ENCODE measurements at places on chromosomes 2 and 18. TPM values are rescaled to one million over a fixed set of nuclear protein-coding genes. Genes with fewer than 3 reads are reported as not detected.

The BOLL gene
- not detected for total RNA-seq

The LRRTM1 gene
- total RNA-seq, result 1.0 TPM

The FBXO41 gene
- total RNA-seq, result 2.1 TPM

The GKN2 gene
- total RNA-seq, result not detected

The FTCDNL1 gene
- total RNA-seq, result 2.2 TPM

The MDH1B gene
- 0.16 TPM for total RNA-seq

The AGXT gene
- total RNA-seq, result 90.8 TPM

- DNase-seq, result no peak
- H3K4me3 ChIP-seq, result no peak overlapping the region
- peaks cover 5% of the 10 kb centered on the region for H3K4me1 ChIP-seq
- H3K36me3 ChIP-seq, result no peaks in the 10 kb centered on the region
- H3K27me3 ChIP-seq, result no peaks in the 10 kb centered on the region
Observed at GRCh38 chr2:205892251-205892655, 193.7 kb downstream of the INO80D start.

GRCh38 chr18:49973592-49973991 lies 160.3 kb upstream of the ACAA2 start:
- H3K4me3 ChIP-seq, result no peak overlapping the region
- no peaks in the 10 kb centered on the region for H3K36me3 ChIP-seq
- H3K27me3 ChIP-seq, result no peaks in the 10 kb centered on the region
- H3K27ac ChIP-seq, result no peak overlapping the region

- no peaks in the 10 kb centered on the region for H3K36me3 ChIP-seq
- DNase-seq, result no peak
- H3K4me3 ChIP-seq, result no peak overlapping the region
- peaks cover 17% of the 10 kb centered on the region for H3K4me1 ChIP-seq
- H3K27ac ChIP-seq, result no peak overlapping the region
Observed at GRCh38 chr2:176173567-176174381, 14.7 kb upstream of the HOXD1 start.

- no peaks in the 10 kb centered on the region for H3K27me3 ChIP-seq
- DNase-seq, result peak; percentile 65
- no peak overlapping the region for H3K27ac ChIP-seq
- no peaks in the 10 kb centered on the region for H3K4me1 ChIP-seq
- H3K4me3 ChIP-seq, result no peak overlapping the region
- H3K36me3 ChIP-seq, result no peaks in the 10 kb centered on the region
Observed at GRCh38 chr2:216516730-216517350, 18.2 kb downstream of the RPL37A start.

DNA sequence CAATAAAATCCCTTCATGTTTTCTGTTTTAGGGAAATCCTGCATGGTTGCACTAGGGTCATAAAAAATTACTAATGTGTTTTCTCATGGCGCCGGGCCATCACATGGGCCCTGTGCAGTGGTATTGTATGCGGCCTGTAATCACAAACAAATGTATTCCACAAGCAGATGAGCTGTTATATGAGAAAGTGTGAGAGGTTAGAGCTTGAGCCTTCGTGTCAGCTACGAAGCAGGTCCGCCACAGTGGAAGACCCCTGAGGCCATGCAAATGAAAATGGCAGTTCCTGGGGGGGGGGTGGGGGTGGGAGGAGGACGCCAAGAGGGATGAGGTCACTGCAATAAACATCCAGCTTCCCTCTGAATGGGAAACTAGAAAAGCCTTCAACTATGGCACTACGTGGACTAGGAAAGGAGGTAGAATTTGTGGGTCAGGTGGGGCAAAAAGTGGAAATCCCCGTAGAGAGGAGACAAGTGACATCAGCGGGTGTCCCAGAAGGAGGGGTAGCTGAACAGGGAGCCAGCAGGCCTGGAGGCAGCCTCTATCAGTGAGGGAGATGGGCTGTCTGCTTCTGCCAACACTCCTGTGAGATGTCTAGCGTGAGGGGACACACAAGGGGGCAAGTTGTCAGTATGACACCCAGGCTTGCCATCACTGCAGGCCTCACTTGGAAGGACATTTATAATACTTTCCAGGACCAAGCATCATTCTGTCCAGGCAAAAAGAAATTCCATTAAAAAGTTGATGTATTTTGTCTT lies 130.3 kb upstream of the CTAGE1 start:
- H3K27ac ChIP-seq, result peak overlapping the region; percentile 81
- no peaks in the 10 kb centered on the region for H3K36me3 ChIP-seq
- H3K27me3 ChIP-seq, result no peaks in the 10 kb centered on the region
- no peak overlapping the region for H3K4me3 ChIP-seq
- peaks cover 19% of the 10 kb centered on the region for H3K4me1 ChIP-seq
- peak; percentile 47 for DNase-seq

GRCh38 chr18:69759046-69759445 lies 188.6 kb downstream of the CD226 start:
- H3K4me3 ChIP-seq, result no peak overlapping the region
- no peak for DNase-seq
- no peaks in the 10 kb centered on the region for H3K4me1 ChIP-seq
- H3K36me3 ChIP-seq, result no peaks in the 10 kb centered on the region

- H3K36me3 ChIP-seq, result no peaks in the 10 kb centered on the region
- peak; percentile 52 for DNase-seq
- H3K4me3 ChIP-seq, result no peak overlapping the region
- H3K27me3 ChIP-seq, result no peaks in the 10 kb centered on the region
Observed at GRCh38 chr2:145692971-145693478, 1173.1 kb upstream of the ZEB2 start.

GRCh38 chr2:152890736-152891135 lies 172.3 kb downstream of the ARL6IP6 start:
- DNase-seq, result no peak
- H3K4me1 ChIP-seq, result no peaks in the 10 kb centered on the region
- no peaks in the 10 kb centered on the region for H3K36me3 ChIP-seq
- no peak overlapping the region for H3K27ac ChIP-seq
- H3K27me3 ChIP-seq, result no peaks in the 10 kb centered on the region
- no peak overlapping the region for H3K4me3 ChIP-seq

DNA sequence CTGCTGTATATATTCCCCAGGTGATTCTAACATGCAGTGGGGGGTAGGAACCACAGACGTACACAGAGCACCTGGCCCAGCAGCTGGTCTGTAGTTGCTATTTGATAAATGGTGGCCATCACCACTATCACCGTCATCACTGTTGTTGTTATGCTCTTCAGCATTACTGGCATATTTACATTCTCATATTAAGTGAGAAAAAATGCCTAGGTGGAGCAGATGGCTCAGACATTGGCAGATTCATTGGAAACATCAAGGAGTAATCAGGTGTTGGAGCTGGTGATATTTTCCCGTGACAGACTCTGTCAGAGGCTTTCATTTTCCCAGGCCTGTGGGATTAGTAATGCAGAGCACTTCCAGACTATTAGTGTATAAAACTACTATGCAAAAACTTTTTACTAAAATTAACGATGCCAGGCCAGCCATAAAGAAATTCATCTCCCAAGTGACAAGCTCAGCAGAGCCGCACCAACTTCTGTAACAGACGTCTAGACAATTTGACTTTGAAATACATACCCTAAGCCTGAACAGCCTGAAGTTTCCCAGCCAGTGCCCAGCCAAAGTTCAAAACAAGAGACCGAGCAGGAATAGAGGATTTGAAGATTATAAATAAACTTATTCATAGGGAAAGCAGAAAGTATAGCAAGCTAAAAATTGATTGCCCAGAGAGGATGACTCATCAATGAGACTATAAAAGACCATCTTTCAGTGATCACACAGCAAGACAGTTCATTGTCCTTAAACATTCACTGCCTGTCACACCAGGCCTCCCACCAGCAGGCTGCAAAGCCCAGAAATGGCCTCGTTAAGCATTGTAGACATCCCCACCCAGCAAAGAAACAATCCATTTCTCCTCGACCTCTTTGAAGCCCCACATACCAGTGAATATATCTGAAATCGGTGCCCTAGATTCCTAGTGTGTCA lies 247.4 kb upstream of the CHAC2 start:
- no peak overlapping the region for H3K4me3 ChIP-seq
- H3K27ac ChIP-seq, result no peak overlapping the region
- H3K27me3 ChIP-seq, result no peaks in the 10 kb centered on the region

DNA sequence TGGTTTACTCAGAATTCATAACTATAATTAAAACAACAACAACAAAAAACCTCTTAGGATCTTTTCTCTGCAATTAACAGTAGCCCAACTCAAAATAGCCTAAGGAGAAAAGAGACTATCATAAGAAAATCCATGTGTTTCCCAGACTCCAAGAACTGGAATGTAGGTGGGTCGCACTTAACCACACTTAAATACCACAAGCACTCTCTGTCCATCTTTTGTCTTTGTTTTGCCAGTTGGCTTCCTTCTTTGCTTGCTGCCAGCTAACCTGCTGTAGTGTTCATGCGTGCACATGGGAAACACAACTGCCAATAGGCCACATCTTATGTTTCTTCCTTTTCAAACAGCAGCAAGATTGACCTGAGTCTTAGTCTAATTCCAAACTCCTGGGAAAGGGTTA lies 24.1 kb upstream of the ACVR1 start:
- no peak for DNase-seq
- H3K36me3 ChIP-seq, result no peaks in the 10 kb centered on the region
- no peak overlapping the region for H3K27ac ChIP-seq
- no peak overlapping the region for H3K4me3 ChIP-seq
- peaks cover 4% of the 10 kb centered on the region for H3K4me1 ChIP-seq

- no peaks in the 10 kb centered on the region for H3K4me1 ChIP-seq
- no peaks in the 10 kb centered on the region for H3K27me3 ChIP-seq
- no peak overlapping the region for H3K4me3 ChIP-seq
- H3K27ac ChIP-seq, result no peak overlapping the region
Observed at GRCh38 chr2:33605056-33605455, 6.0 kb upstream of the FAM98A start.

DNA sequence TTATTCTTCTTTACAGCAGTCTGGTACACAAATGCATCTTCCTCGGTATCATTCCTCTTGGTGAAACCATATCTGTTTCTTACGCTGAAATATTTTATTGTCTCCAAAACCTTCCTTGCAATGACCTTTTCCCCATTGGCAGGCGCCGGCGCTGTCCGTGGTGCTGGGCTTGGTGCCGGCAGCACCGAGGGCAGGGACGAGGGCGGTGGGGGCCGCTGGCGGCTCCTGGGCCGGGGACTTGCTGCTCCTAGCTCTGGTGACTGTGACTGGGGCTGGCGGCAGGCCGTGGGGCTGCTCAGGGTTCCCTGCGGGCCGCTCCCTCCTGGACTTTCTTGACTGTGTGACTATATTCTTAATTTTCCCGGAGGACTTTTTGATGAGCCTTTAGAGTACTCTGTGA lies 72.5 kb downstream of the GPR39 start:
- no peaks in the 10 kb centered on the region for H3K27me3 ChIP-seq
- no peaks in the 10 kb centered on the region for H3K36me3 ChIP-seq
- DNase-seq, result peak; percentile 63
- H3K4me1 ChIP-seq, result no peaks in the 10 kb centered on the region

- H3K4me3 ChIP-seq, result no peak overlapping the region
- H3K27ac ChIP-seq, result peak overlapping the region; percentile 26
- no peaks in the 10 kb centered on the region for H3K27me3 ChIP-seq
- peak; percentile 64 for DNase-seq
- no peaks in the 10 kb centered on the region for H3K4me1 ChIP-seq
Observed at GRCh38 chr2:12587729-12588522, 128.8 kb upstream of the TRIB2 start.

DNA sequence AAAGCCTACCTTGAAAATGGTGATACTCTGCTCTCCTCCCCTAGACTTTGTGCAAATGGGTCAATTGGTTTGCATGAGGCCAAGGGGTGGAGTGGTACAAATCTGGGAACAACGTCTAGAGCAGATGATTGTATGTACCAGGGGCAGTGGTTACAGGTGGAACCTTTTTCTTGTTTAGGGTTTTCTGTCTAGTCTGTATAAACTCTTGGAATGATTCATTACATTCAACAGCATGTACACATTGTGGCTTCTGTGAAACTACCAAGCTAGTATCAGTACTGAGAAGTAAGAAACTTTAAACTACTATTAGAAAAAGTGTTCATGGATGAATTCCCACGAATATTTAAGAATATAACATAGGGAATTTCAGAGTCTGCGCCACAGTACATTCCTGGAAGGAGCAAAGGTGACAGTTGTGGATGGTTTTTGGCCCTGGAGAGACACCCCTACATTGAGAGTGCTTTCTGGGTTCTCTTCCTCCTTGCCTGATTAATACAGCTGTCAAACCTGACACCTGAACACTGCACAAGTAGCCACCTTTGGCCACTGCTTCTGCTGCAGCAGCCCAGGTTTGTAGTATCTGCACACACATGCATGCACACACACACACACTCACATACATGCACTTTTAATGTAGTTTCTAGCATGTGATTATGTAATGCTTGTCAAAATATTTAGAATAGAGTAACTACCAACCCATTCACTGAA lies 30.0 kb downstream of the CFAP221 start:
- H3K27ac ChIP-seq, result no peak overlapping the region
- DNase-seq, result no peak
- no peaks in the 10 kb centered on the region for H3K27me3 ChIP-seq
- no peaks in the 10 kb centered on the region for H3K36me3 ChIP-seq

DNA sequence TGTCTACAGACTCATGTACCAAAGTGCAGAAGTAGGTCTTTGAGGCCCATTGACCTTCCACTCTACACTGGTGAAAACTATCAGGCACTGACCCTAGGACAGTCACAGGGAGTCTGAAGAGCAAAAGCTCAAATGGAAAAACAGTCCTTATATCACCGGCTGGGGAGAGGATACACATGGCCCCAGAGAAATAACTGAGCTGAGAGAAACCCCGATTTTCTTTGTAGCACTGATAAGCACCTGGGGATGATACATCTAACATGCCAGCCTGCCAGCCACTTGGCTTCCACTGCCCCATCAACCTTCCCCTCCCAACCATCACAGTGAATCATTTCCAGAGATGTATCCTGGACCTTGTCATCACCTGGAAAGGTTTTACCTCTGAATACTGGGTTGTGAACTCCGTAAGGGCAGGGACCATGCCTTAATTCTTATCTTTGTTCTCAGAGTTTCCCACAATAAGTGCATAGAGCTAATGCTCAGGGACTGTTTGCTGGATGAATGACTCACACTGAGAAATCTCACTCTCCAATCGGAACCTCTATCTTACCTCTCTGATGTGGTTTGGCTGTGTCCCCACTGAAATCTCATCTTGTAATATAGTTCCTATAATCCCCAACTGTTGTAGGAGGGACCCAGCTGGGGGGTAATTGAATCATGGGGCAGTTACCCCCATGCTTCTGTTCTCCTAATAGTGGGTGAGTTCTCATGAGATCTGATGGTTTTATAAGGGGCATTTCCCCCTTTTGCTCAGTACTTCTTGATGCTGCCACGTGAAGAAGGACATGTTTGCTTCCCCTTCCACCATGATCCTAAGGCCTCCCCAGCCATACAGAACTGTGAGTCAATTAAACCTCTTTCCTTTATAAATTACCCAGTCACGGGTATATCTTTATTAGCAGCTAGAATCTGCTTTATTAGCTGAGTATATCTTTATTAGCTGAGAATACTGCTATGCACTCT lies 37.1 kb downstream of the EVA1A start:
- peak overlapping the region; percentile 23 for H3K27ac ChIP-seq
- H3K36me3 ChIP-seq, result no peaks in the 10 kb centered on the region
- DNase-seq, result peak; percentile 63
- no peaks in the 10 kb centered on the region for H3K27me3 ChIP-seq

GRCh38 chr18:50374220-50374752 lies 560 bp upstream of the SKA1 start:
- H3K27ac ChIP-seq, result peak overlapping the region; percentile 95
- H3K4me1 ChIP-seq, result no peaks in the 10 kb centered on the region
- no peaks in the 10 kb centered on the region for H3K36me3 ChIP-seq
- H3K27me3 ChIP-seq, result no peaks in the 10 kb centered on the region
- no peak for DNase-seq
- H3K4me3 ChIP-seq, result peak overlapping the region; percentile 28

- H3K4me3 ChIP-seq, result no peak overlapping the region
- H3K27ac ChIP-seq, result no peak overlapping the region
- no peaks in the 10 kb centered on the region for H3K4me1 ChIP-seq
- H3K36me3 ChIP-seq, result peaks cover 3% of the 10 kb centered on the region
- DNase-seq, result peak; percentile 72
Observed at GRCh38 chr18:74896390-74896991, 298.8 kb downstream of the ZNF407 start.

GRCh38 chr2:69740502-69740951 lies 1.4 kb upstream of the ANXA4 start:
- peak overlapping the region; percentile 98 for H3K27ac ChIP-seq
- H3K36me3 ChIP-seq, result no peaks in the 10 kb centered on the region
- peak; percentile 39 for DNase-seq

Data from hepatocyte (in vitro differentiated cells).